Activated CD8-positive, alpha-beta T cell treated with anti-CD3 and anti-CD28 coated beads, Interleukin-2, amount 10 ng/mL, durations not matched to agents 7 days and 5 days (primary cell): ENCODE measurements at places on chromosomes 11 and 22. TPM values are rescaled to one million over a fixed set of nuclear protein-coding genes. Genes with fewer than 3 reads are reported as not detected.

- H3K27me3 ChIP-seq = no peaks in the 10 kb centered on the region
- no peak for DNase-seq
- no peak overlapping the region for H3K27ac ChIP-seq
These were observed 49.5 kb upstream of the B3GNT6 start for GRCh38 chr11:76984743-76985142.

GRCh38 chr11:126578021-126578420, 222.5 kb downstream of the ST3GAL4 start:
- H3K4me1 ChIP-seq = no peaks in the 10 kb centered on the region
- DNase-seq = no peak
- H3K36me3 ChIP-seq = no peaks in the 10 kb centered on the region
- H3K4me3 ChIP-seq = no peak overlapping the region
- H3K27ac ChIP-seq = no peak overlapping the region

GRCh38 chr11:67389477-67389876, 2.3 kb upstream of the RAD9A start:
- peaks cover 18% of the 10 kb centered on the region for H3K36me3 ChIP-seq
- peak; percentile 73 for DNase-seq
- H3K27me3 ChIP-seq = peaks cover 5% of the 10 kb centered on the region
- peak overlapping the region; percentile 17 for H3K27ac ChIP-seq
- peak overlapping the region; percentile 53 for H3K4me3 ChIP-seq

PITPNB gene
- 78.7 TPM for total RNA-seq

DNA sequence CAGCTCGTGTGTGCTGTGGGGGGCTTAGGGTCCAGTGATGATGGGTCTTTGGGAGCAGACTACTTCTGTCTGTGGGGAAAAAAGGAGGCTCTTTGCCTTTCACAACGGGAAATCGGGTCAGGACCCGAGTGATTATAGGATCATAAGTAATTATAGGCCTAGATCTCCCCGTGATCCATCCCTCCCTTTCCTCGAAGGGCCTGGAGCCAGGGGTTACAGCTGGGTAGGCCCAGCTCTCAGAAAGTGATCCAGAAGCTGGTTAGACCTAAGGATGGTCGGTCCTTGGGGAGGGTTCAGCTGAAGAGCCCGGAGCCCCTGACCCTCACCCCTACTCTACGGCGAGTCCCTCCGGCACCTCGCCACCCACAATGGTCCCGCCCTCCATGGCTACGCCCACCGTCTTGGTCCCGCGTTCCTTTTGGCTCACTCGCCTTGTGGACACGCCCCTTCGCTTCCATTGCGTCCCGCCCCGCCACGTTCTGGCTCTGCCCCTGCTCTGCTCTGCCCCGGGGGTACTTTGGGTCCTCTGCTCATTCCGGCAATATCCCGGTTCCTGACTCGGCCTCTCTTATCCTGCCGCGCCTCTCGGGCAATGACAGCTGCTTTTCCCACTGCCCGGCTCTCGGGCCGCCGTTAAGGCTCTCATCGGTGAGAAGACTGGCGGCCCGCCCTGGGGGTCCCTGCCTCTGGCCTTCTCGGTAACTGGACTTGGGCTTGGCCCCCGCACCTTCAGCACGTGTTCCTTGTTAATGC, 5.0 kb downstream of the IGSF22 start:
- DNase-seq = peak; percentile 83
- H3K4me1 ChIP-seq = peaks cover 12% of the 10 kb centered on the region
- no peaks in the 10 kb centered on the region for H3K36me3 ChIP-seq
- peaks cover 16% of the 10 kb centered on the region for H3K27me3 ChIP-seq
- no peak overlapping the region for H3K27ac ChIP-seq

DNA sequence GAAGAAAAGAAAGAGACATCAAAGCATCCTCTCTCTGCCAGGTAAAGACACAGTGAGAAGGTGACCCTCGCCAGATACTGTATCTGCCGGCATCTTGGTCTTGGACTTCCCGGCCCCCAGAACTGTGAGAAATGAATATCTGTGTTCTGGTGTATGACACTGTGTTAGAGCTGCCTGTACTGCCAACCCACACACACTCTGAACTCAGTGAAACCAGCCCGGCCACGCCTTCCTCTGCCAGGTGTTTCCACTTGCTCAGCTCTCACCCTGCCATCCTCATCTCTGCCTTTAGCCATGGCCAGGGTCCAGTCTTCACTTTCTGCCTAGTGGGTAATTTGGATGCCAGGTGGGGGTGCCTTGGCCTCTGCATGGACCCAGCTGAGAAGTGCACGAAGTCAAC, 24.0 kb downstream of the CBX7 start:
- no peaks in the 10 kb centered on the region for H3K36me3 ChIP-seq
- peaks cover 2% of the 10 kb centered on the region for H3K4me1 ChIP-seq
- no peak overlapping the region for H3K27ac ChIP-seq
- H3K4me3 ChIP-seq = no peak overlapping the region

DNA sequence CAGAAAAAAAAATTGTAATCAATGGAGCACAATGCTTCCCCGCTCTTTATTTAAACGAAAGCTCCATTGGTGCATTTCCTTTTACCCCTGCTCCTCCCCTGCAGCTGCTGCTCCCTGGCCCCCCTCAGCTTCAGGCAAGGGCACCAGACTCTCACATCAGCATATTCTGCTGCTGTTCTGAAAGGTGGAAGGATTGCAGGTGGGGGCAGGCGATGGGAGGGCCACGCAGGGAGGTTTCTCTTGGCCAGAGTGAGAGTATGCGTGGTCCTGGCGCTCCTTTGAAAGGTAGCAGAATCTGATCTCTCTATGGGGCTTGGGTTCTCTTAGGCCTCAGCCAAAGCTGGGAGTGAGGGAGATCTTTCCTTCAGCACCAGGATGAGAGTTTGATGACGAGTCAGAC, 240.9 kb upstream of the CADM1 start:
- no peak for DNase-seq
- H3K27me3 ChIP-seq = no peaks in the 10 kb centered on the region
- no peak overlapping the region for H3K27ac ChIP-seq
- no peak overlapping the region for H3K4me3 ChIP-seq
- H3K4me1 ChIP-seq = no peaks in the 10 kb centered on the region

DNA sequence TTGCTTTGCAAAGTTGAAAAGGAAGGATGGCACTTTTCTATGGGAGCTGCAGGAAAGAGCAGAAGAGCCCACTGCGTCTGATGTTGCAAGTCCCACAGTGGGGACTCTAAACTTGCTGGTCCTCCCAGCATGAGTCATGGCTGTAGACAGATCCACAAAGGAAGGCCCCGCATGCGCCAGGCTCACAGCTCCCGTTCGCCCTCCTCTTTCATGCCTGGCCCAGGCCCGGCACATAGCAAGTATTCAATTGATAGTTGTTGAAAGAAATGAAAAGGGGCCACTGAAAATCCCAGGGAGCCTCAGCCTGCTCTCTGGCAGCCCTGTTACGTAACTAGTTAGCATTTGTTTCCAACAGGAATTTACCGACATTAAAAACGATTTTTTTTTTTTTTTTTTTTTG, 18.9 kb downstream of the AP1B1 start:
- H3K27me3 ChIP-seq = no peaks in the 10 kb centered on the region
- peaks cover 8% of the 10 kb centered on the region for H3K4me1 ChIP-seq
- DNase-seq = no peak
- no peak overlapping the region for H3K4me3 ChIP-seq

P2RX6 gene
- 0.63 TPM for total RNA-seq

FIBIN gene
- total RNA-seq = not detected

CBLIF gene
- total RNA-seq = not detected

GRCh38 chr11:3914805-3915204, 59.3 kb downstream of the STIM1 start:
- H3K27ac ChIP-seq = no peak overlapping the region
- DNase-seq = no peak
- H3K4me3 ChIP-seq = no peak overlapping the region
- no peaks in the 10 kb centered on the region for H3K27me3 ChIP-seq

DNA sequence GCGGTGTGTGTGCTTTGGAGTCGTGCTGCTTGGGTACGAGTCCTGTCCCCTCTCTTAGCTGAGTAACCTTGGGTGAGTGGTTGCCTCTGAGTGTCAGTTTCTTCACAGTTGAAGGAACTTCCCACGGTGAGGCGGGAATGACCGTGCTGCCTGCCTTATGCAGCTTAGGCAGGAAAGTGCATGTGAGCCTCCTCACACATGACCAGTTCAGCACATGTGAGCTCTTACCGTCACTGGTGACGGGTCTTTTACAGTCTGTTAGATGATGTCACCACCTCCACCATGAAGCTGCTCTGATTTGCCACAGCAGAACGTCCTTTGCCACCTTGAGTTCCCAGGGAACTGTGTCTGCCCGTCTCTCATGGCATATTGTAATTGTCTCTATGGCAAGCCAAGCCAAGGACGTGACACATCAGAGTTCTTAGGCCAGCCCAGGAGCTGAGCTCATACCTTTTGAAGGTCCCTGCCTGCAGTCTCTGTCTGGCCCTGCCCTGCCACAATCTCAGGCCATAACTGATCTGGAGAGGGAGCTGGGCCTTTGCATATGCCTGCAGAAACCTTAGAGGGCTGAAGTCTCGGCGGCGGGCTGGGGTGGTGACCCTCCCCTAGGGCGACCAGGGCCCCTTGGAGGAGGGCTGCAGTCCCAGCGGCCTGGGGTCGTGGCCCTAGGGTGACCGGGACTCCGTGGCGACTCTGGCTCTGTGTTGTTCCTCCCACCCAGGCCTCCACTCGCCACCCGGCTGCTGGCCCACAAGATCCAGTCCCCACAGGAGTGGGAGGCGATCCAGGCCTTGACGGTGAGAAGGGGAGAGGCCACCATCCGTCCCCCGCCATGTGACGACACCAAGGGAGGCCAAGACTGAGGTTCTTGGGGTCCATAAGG, 7.8 kb downstream of the GGA1 start:
- H3K27me3 ChIP-seq = no peaks in the 10 kb centered on the region
- peaks cover 14% of the 10 kb centered on the region for H3K4me1 ChIP-seq
- no peak overlapping the region for H3K27ac ChIP-seq
- DNase-seq = no peak
- H3K4me3 ChIP-seq = no peak overlapping the region

- H3K4me1 ChIP-seq = peaks cover 17% of the 10 kb centered on the region
- H3K36me3 ChIP-seq = no peaks in the 10 kb centered on the region
- no peak for DNase-seq
- no peaks in the 10 kb centered on the region for H3K27me3 ChIP-seq
- H3K27ac ChIP-seq = no peak overlapping the region
These were observed 6.5 kb downstream of the PI4KA start for GRCh38 chr22:20852076-20852475.
